ENCODE measurements at places on chromosomes 3 and 15.
A peak's percentile ranks its signal among the peaks of the same experiment; 100 is the strongest.

- DNase-seq, result no peak
Measured at GRCh38 chr3:131796111-131796510, 238.7 kb downstream of the CPNE4 start.

DNA sequence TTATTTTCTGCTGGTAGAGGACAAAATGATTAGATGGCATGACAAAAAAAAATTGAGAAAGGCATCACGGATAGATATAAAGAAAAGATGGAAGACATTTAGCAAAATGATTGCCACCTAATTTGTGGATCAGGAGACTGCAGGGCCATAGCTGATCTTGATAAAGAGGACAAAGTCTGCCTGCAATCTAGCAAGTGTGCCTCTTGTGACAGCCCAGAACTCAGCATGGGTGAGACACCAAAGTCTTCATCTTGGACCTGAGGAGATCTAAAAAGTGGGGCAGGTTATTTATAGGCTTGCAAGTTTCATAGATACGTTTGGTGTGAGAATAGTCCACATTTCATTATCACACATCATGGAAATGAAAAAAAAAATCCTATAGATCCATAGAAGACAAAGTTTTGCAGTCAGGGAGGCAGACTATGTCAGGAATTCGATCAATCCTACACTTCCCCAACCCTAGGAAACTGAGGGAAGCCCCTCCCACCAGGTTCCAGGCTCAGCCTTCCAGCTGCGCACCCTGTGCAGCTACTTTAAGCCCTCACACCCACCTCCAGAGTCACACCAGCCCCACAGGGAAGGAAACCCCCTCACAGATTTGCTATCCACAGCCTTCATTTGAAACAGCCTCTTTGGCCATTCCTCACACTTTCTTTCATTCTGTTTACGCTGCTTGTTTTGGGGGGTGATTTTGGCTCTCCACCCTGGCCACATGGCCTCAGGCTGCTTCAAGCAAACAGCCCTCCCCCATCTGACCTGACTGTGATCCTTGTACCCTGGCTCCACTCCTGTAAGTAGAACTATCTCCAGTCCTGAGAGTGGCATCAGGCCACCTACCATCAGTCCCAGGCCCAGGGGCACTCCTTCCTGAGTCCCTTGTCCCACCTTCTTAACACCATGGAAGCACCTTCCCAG is 28.1 kb upstream of the KLHL6 start:
- DNase-seq, result no peak

- peak; percentile 18 for DNase-seq
Measured at GRCh38 chr3:163328680-163329079, 1749.6 kb downstream of the SI start.

- no peak for DNase-seq
Measured at GRCh38 chr3:59245300-59245858, 195.6 kb upstream of the CFAP20DC start.

- DNase-seq, result no peak
Measured at GRCh38 chr3:59180006-59180405, 130.2 kb upstream of the CFAP20DC start.

- DNase-seq, result no peak
Measured at GRCh38 chr15:32825219-32825618, 107.4 kb downstream of the GREM1 start.

- DNase-seq, result peak; percentile 80
Measured at GRCh38 chr3:160413613-160414248, 14.3 kb downstream of the SMC4 start.

DNA sequence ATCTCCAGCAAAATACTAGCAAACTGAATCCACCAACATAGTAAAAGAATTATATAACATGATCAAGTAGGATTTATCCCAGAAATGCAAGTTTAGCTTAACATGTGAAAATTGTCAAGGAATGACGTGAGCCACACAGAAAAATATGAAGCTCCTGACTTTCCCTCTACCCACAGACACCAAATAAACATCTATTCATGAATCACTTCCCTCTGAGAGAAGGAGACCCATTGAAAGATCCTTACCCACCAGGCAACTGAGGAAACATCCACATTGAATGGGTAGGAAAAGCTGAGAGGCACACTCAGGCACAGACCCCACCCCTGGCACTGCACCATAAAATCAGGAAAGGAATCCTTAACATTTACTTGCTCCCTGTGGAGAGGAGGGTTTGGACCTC is 102.2 kb upstream of the MANF start:
- DNase-seq, result no peak

DNA sequence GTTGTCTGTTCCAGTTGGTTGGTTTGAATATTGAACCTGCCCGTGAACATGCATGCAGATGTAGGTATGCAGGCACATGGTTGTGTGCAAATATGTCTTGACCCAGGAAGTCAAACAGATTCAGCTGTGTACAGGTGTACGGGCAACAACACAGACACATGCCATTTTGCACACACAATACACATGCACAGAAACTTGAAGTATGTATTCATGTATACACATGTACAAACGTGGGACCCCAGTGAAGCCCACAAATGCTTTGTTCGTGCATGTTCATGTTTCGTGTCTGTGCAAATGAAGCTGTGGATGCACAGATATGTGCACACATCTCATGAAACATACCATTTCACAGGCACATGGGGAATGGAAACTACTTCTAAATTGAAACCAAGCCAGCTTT is 30.7 kb downstream of the IDH3A start:
- no peak for DNase-seq

- no peak for DNase-seq
Measured at GRCh38 chr3:187519428-187519890, 150.7 kb downstream of the SST start.
